ENCODE measurements at places on chromosomes 1 and 21. TPM values are rescaled to one million over a fixed set of nuclear protein-coding genes. Genes with fewer than 3 reads are reported as not detected.
A peak's percentile ranks its signal among the peaks of the same experiment; 100 is the strongest.

ASCL5 gene
- total RNA-seq: not detected

GRCh38 chr1:175034775-175035174 lies 11.6 kb upstream of the MRPS14 start:
- DNase-seq: no peak

SPATA21 gene
- total RNA-seq: not detected

DNA sequence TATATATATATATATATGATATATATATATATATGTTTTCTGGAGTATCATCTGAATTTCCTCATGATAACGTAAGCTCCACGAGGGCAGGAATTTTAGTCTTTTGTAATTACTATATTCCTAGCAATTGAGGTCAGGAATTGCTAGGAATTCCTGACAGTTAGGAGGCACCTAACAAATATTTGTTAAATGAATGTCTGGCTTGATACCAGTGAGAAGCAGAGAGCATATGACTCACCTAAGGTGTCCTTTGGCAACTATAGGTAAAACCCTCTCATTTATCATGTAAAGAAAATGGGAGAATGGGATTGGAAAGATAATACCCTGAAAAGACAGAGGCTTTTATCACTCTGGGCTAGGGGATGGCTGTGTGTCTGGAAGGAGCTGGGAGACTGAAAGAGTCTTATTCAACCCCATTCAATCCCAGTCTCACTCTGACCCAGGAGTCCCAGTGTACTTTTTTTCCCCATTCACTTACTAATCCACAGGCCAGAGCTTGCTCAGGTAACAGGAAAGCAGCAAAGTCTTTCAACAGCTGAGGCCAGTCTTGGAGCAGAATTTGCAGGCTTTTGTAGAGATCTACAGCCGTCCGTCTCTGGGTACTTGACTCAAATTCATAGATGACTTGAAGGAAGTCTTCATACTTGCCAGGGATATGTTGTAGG lies 71.2 kb downstream of the DAP3 start:
- DNase-seq: no peak

GRCh38 chr1:228471762-228472398 lies 15.3 kb upstream of the RNF187 start:
- DNase-seq: no peak

DNA sequence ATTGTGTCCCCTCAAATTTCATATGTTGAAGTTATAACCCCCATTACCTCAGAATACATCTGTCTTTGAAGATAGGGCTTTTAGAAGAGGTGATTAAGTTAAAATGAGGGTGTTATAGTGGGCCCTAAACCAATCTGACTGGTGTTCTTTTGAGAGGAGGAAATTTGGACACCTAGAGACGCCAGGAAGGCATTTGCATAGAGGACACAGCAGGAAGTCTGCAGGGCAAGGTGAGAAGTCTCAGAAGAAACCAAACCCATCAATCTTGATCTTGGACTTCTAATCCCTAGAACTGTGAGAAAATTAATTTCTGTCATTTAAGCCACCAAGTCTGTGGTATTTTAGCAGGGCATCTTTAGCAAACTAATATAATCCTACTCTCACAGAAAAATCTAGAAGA lies 13.0 kb downstream of the GOLPH3L start:
- DNase-seq: no peak

- no peak for DNase-seq
Observed at GRCh38 chr1:32503153-32503552, 36.1 kb upstream of the ZBTB8A start.

DNA sequence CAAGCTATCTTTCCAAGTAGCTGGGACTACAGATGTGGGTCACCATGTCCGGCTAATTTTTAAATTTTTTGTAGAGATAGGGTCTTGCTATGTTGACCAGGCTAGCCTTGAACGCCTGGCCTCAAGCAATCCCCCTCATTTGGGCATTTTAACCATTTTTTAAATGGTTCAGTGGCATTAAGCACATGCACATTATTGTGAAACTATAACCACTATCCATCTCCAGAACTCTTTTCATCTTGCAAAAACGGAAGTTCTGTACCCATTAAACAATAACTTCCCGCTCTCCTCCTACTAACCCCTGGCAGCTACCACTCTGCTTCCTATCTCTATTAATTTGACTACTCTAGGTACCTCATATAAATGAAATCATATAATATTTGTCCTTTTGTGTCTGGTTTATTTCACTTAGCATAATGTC lies 4.8 kb upstream of the IL6R start:
- DNase-seq: no peak

RIPPLY3 gene
- 0.16 TPM for total RNA-seq

FAM229A gene
- total RNA-seq: 8.8 TPM

SLC1A7 gene
- total RNA-seq: 0.16 TPM

DNA sequence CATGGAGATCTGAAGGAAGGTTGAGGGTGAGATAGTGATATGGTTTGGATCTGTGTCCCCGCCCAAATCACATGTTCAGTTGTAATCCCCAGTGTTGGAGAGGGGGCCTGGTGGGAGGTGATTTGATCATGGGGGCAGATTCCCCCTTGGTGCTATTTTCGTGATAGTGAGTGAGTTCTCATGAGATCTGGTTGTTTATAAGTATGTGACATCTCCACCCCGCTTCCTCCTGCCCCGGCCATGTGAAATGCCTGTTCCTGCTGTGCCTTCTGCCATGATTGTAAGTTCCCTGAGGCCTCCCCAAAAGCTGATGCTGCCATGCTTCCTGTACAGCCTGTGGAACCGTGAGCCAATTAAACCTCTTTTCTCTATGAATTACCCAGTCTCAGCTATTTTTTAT lies 451.9 kb upstream of the VAMP3 start:
- no peak for DNase-seq

DNA sequence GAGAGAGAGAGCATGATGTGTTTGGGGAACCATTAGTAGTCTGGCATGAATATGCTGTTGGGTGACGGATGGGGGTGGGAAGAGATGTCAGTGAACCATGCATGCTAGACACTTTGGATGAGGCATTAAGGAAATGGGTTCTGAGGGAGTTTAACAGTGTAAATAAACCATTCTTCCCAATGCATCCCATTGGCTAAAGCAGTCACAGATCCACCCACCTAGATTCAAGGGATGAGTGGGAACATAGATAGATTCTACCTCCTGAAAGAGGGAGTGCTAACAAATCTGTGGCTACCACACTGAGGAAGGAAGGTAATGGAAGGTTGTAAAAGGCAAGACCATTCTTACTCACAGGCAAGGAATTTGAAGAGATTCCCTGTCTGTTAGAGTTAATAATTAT lies 129.8 kb upstream of the CACNA1E start:
- DNase-seq: no peak

DNA sequence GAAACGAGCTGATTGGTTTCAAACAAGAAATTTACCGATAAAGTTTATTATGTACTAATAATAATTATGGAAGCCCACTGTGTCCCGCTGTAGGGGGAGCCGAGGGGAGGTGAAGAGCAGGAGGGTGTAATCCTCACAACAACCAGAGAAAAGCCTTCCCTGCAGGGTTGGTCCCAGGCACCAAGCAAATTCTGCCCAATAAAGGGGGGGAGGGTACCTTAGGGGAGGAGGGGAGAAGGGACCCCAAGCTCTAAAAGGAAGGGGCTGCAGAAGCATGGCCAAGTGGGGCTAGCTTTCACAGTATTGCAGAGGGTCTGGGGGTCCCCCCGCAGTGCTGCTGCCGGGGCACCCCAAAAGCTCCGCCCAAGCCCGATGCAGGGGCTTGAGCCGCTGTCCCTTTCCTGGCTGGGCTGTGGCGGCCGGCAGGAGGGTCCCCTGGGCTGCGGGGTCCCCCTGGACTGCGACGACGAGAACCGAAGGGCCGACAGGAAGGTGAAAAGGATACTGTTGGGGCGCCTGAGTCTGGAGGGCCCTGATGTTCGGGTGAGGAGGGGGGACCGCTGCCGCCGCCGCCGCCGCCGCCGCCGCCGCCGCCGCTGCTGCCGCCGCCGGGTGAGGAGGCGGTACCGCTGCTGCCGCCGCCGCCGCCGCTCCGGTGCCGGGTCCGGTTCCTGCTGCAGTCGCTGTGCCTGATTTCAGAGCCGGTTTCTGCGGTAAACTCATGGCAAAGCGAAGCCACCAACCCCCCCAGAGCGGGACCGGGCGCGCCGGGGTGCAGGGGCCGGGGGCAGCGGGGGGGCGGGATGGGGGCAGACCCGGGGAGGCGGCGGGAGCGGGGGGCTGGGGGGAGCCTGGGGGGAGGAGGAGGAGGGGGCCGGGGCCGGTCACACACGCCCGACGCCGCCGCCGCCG lies 771 bp downstream of the EIF4G3 start:
- no peak for DNase-seq

- DNase-seq: no peak
Observed at GRCh38 chr1:175530183-175530582, 213.2 kb downstream of the TNR start.

TNNI3K gene
- 1.3 TPM for total RNA-seq

DNA sequence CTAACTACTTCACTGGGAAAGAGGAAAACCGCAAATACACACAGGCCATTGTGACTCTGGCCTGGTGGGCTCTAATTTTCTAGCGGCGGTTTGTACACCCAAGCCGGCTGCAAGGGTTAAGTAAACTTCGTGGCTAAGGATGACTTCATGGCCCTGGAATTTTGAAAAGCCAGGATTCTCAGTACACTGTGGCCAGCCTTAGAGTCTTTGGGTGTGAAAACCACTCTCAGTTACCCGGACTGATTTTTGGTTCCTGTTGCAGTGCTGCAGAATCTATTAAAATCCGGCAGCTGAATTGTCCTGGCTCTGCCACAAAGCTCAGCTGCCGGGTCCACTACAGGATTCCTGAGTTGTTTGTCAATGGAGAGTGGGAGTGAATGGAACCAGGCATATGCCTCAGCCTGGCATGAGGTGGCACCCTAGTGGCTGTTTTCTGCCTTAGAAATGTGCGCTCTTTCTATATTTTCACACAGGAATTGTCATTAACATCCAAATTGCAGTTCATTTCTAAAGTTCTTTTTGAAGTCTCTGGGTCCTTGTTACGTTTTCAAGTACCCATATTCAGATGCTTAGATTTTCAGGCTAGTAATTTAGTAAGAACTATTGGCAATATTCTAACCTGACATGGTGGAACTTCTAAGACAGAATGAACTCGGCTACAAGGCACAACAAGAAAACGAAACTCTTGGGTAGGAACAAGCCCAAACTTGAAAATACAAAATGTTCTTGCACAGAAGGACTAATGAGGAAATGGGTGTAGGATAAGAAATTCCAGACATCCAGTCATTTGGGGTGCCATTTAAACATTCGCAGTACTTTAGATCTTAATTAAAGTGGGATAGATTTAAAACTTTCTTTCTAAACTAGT lies 255.9 kb downstream of the NFIA start:
- DNase-seq: peak; percentile 80

LCE1A gene
- total RNA-seq: not detected

DNA sequence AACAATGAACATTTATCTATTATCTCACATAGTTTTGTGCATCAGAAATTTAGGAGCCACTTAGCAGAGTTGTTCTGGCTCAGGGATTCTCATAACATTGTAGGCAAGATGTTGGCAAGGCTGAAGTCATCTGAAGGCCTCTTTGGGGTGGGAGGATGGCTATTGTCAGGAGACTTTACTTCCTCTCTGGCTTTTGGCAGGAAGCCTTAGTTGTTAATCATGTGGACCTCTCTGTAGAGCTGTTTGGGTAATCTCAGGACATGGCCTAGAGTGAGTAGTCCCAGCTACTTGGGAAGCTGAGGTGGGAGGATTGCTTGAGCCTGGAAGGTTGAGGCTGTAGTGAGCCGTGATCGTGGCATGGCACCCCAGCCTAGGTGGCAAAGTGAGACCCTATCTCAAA lies 40.2 kb downstream of the RASAL2 start:
- DNase-seq: no peak

DNA sequence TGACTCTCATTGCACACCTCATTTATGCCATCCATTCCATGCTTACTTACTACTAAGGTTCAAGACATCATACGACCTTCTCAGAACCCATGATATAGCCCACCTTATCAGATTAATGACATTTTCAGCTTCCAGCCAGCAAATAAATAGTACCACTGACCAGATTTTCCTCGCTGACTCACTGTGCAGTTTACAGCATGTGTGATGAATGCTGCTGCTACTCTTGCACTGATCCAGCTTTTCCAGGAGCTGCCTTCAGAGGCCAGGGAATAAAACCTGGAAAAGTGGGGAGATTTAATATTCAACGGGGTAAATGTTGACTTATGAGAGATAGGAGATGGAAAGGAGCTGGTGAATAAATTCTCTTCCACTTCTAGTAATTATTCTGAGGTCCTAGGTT lies 247.1 kb downstream of the COL11A1 start:
- no peak for DNase-seq

TNFRSF25 gene
- total RNA-seq: 13.1 TPM

DNA sequence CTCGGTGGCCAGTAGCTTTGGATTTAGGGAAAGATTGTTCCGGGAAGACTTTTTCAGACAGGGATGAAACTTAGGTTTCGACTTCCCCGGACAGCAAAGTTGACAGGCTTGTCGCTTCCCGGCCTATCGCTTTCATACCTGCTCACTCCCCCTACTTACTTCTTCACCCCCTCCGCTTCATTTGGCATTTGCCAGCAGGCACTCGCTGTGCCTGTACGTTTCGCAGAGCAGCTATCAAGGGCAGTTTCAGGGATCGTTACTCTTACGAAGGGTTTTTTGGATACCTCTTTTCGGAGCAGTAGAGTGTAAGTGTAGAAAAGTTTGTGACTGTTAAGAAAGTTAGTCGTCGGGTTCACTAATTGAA lies 393 bp downstream of the BLZF1 start:
- no peak for DNase-seq

GRCh38 chr1:206909161-206909882 lies 12.1 kb downstream of the IL24 start:
- peak; percentile 94 for DNase-seq

DNA sequence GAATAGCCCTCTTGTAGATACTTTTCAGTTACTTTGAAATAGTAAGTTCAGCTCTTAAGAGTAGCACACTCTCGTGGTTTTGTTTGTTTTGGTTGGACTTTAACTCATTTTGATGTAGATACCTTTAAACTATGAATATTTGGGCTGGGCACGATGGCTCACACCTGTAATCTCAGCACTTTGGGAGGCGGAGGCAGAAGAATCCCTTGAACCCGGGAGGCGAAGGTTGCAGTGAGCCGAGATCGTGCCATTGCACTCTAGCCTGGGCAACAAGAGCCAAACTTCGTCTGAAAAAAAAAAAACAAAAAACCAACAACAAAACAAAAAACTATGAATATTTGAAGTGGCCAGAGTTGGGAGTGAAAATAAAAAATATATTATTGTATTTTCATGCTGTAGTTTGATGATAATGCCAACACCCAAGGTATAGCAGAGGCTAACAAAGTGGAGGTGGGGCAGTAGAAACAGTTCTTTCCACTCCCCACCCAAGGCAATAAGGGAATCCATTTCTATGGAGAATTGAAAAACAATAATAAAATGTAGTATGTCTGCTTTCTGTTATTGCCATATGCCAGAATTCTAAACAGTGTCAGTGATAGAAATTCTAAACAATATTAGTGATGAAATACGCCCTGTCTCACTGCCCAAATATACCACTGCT lies 1.7 kb downstream of the ZNF326 start:
- no peak for DNase-seq

- DNase-seq: no peak
Observed at GRCh38 chr1:89842567-89843272, 21.9 kb downstream of the LRRC8D start.
